ENCODE measurements at places on chromosomes 6 and 20. TPM values are rescaled to one million over a fixed set of nuclear protein-coding genes. Genes with fewer than 3 reads are reported as not detected.

The KCNK15 gene
- total RNA-seq: not detected

The HDGFL1 gene
- total RNA-seq: not detected

The WFDC12 gene
- not detected for total RNA-seq

The CST4 gene
- not detected for total RNA-seq

The STX7 gene
- 44.6 TPM for total RNA-seq

The UBE2C gene
- 9.6 TPM for total RNA-seq

The TGM3 gene
- not detected for total RNA-seq

Measured in dermis microvascular lymphatic vessel endothelial cell (primary cell).